ENCODE measurements at places on chromosomes 7 and 10. TPM values are rescaled to one million over a fixed set of nuclear protein-coding genes. Genes with fewer than 3 reads are reported as not detected.

- peaks cover 23% of the 10 kb centered on the region for H3K4me1 ChIP-seq
- H3K36me3 ChIP-seq: no peaks in the 10 kb centered on the region
- no peak for DNase-seq
- H3K4me3 ChIP-seq: no peak overlapping the region
Measured at GRCh38 chr10:88195841-88196240, 332.4 kb downstream of the PTEN start.

- no peak for DNase-seq
- H3K36me3 ChIP-seq: no peaks in the 10 kb centered on the region
- H3K27ac ChIP-seq: no peak overlapping the region
- H3K4me1 ChIP-seq: no peaks in the 10 kb centered on the region
Measured at GRCh38 chr10:26048756-26049155, 114.7 kb downstream of the MYO3A start.

DNA sequence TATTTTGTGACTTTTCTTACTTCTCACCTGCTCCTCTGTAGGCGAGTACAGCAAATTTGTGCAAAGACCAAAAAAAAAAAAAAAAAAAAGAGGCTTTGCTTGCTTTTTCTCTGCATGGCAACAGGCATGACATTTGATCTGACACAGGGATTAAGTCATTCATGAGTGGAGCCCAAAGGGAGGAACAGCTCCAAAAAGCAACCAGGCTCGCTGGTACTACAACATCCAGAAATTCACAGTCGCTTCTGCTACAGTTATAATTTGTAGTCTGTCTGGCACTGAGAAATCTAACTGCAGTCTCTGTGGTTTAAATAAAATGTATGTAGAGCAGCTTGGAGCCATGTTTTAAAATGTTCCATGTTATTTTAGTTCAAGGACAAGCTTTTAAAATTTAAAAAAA, 31.7 kb downstream of the MKX start:
- no peak overlapping the region for H3K4me3 ChIP-seq
- H3K36me3 ChIP-seq: no peaks in the 10 kb centered on the region
- no peak for DNase-seq
- no peak overlapping the region for H3K27ac ChIP-seq
- no peaks in the 10 kb centered on the region for H3K27me3 ChIP-seq

- no peak overlapping the region for H3K4me3 ChIP-seq
- no peak for DNase-seq
- no peaks in the 10 kb centered on the region for H3K36me3 ChIP-seq
- H3K27ac ChIP-seq: no peak overlapping the region
Measured at GRCh38 chr10:33550811-33551210, 216.3 kb upstream of the NRP1 start.

- DNase-seq: no peak
- H3K4me1 ChIP-seq: no peaks in the 10 kb centered on the region
- peaks cover 34% of the 10 kb centered on the region for H3K27me3 ChIP-seq
- H3K36me3 ChIP-seq: no peaks in the 10 kb centered on the region
- H3K27ac ChIP-seq: no peak overlapping the region
Measured at GRCh38 chr10:127492607-127493250, 56.4 kb upstream of the NPS start.

- no peaks in the 10 kb centered on the region for H3K4me1 ChIP-seq
- no peaks in the 10 kb centered on the region for H3K27me3 ChIP-seq
- no peak overlapping the region for H3K4me3 ChIP-seq
- no peaks in the 10 kb centered on the region for H3K36me3 ChIP-seq
Measured at GRCh38 chr7:85655252-85655651, 468.4 kb upstream of the SEMA3D start.

DNA sequence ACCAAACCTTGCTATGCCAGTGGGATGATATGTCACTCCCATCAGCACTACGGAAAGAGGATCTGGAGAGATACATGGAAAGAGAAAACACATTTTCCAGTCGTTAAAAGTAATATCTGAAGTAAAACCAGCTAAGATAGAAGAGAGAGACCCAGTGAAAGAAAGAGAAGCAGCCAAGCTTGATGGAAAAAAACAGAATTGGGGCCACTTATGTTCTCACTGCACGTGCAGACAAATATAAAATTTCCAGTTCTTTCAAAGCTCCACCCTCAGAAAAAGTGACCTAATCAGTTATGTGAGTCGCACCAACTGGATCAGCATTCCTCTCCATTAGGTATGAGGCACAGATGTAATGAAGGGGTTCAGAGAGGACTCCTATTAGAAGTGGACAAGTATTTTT, 266.1 kb downstream of the MTERF1 start:
- DNase-seq: no peak
- H3K27ac ChIP-seq: no peak overlapping the region
- no peak overlapping the region for H3K4me3 ChIP-seq
- no peaks in the 10 kb centered on the region for H3K4me1 ChIP-seq

GRCh38 chr7:108112683-108113082, 17.5 kb downstream of the LAMB4 start:
- H3K4me3 ChIP-seq: no peak overlapping the region
- peaks cover 12% of the 10 kb centered on the region for H3K4me1 ChIP-seq

The ZNF716 gene
- total RNA-seq: not detected

The CALCR gene
- 0.08 TPM for total RNA-seq

The TRIM4 gene
- total RNA-seq: 7.1 TPM

The ZNF282 gene
- total RNA-seq: 15.0 TPM

The CACUL1 gene
- 27.4 TPM for total RNA-seq

Data from left ventricle myocardium inferior (tissue), 1 donor.